ENCODE measurements at places on chromosomes 2 and 18. TPM values are rescaled to one million over a fixed set of nuclear protein-coding genes. Genes with fewer than 3 reads are reported as not detected.

DNA sequence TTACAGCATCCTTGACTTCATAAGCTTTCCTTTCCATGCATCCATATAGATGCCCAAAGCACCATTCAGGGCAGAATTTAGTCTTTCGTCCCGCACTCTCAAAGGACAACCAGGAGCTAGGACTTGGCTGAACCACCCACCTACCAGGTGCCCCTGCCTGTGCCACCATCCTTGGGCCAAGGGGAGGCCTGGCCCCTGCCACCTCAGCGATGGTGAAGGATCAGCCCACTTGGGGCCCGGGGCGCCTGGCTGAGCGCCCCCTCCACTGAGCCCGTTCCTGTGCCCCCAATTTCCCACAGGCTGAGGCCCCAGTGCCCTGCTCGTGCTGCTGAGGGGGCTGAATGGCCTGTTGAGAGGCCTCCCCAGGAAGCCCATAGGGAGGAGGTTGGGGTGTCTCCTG, 33.3 kb upstream of the ALPP start:
- no peaks in the 10 kb centered on the region for H3K36me3 ChIP-seq
- no peak overlapping the region for H3K27ac ChIP-seq
- DNase-seq = no peak
- no peak overlapping the region for H3K4me3 ChIP-seq

The SATB2 gene
- 6.6 TPM for total RNA-seq

GRCh38 chr2:28768422-28768821, 16.8 kb downstream of the PPP1CB start:
- no peak overlapping the region for H3K4me3 ChIP-seq
- H3K4me1 ChIP-seq = peaks cover 84% of the 10 kb centered on the region
- no peak overlapping the region for H3K27ac ChIP-seq

The NEU2 gene
- not detected for total RNA-seq

The LOXL3 gene
- total RNA-seq = 7.1 TPM

DNA sequence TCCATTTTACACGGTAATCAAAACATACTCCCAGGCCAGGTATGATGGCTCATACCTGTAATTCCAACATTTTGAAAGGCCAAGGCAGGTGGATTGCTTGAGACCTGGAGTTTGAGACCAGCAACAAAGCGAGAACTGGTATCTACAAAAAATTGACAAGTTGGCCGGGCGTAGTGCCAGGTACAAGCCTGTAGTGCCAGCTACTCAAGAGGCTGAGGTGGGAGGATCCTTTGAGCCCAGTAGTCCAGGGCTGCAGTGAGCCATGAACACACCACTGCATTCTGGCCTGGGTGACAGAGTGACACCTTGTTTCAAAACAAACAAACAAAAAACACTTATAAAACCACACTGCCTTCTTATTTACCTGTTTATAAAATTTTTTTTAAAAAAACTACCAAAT, 80.8 kb downstream of the GAREM1 start:
- no peak for DNase-seq
- H3K4me3 ChIP-seq = no peak overlapping the region
- peaks cover 21% of the 10 kb centered on the region for H3K4me1 ChIP-seq
- no peak overlapping the region for H3K27ac ChIP-seq

- no peak overlapping the region for H3K27ac ChIP-seq
- H3K27me3 ChIP-seq = no peaks in the 10 kb centered on the region
- H3K4me3 ChIP-seq = no peak overlapping the region
Observed at GRCh38 chr2:186889101-186889879, 40.3 kb upstream of the ZSWIM2 start.

- no peaks in the 10 kb centered on the region for H3K4me1 ChIP-seq
- no peak for DNase-seq
- no peaks in the 10 kb centered on the region for H3K36me3 ChIP-seq
- no peaks in the 10 kb centered on the region for H3K27me3 ChIP-seq
- H3K27ac ChIP-seq = no peak overlapping the region
- no peak overlapping the region for H3K4me3 ChIP-seq
Observed at GRCh38 chr2:137000811-137001210, 235.5 kb downstream of the THSD7B start.

The TANC1 gene
- 54.0 TPM for total RNA-seq

DNA sequence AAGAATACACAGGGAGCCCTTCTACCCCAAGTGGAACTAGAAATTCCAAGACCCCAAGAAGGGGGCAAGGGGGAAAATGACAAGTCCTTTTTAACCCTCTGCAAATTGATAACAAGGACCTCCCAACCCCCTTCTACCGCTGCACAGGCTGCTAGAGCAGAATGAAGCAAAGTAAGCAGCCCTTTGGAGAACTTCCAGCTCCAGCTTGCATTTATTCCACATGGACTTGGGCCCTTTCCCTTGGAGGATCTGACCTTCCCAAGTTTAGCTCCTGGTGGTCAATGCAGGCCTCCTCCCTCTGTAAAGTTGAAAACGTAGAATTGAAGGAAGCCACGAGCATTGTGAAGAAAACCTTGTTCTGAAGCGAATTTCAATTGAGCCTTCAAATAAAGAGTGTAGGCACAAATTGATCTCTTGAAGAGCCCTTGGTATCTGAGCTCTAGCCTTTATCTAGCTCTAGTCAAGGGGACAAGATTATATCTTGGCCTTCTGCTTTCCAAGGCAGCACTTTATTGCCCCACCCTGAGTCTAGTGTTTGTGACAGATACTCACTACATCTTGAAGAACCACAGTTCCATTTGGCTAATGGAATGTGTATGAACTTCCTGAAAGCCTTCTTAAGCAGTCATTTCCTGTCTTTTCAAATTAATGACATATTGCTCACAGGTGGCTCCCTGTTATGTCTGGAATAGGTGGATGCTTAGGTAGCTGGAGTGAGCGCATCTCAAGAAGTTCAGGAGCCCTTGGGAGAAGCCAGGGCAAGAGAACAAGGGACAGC, 37.2 kb downstream of the SLC14A2 start:
- no peak overlapping the region for H3K27ac ChIP-seq
- H3K4me1 ChIP-seq = no peaks in the 10 kb centered on the region
- H3K36me3 ChIP-seq = no peaks in the 10 kb centered on the region
- no peak for DNase-seq

The MAP3K2 gene
- 68.6 TPM for total RNA-seq

GRCh38 chr18:34591920-34592444, 118.1 kb upstream of the DTNA start:
- peak overlapping the region; percentile 87 for H3K27ac ChIP-seq
- H3K27me3 ChIP-seq = no peaks in the 10 kb centered on the region
- DNase-seq = no peak
- peaks cover 6% of the 10 kb centered on the region for H3K4me1 ChIP-seq
- H3K4me3 ChIP-seq = no peak overlapping the region
